Activated CD4-positive, CD25-positive, alpha-beta regulatory T cell (primary cell): ENCODE measurements at places on chromosomes 1 and 21.

DNA sequence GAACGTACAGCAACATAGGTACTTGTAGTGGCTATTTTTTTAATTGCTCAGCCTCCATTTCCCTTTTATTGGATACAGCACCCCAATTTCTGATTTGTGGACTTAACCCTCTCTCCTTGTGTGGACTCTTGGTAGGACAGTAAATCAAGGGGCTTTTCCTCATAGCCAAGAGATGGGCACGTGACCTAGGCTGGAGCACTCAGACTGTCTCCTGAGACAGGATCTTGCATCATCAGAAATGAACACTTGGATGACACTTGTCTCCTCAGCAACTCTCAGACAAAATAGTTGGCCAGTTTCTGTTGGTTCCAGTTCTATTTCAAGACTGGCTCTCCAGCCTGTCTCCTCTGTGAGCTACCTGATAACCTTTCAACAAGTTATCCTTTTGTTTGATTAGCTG is 112.9 kb upstream of the ZNF678 start:
- DNase-seq = no peak

DNA sequence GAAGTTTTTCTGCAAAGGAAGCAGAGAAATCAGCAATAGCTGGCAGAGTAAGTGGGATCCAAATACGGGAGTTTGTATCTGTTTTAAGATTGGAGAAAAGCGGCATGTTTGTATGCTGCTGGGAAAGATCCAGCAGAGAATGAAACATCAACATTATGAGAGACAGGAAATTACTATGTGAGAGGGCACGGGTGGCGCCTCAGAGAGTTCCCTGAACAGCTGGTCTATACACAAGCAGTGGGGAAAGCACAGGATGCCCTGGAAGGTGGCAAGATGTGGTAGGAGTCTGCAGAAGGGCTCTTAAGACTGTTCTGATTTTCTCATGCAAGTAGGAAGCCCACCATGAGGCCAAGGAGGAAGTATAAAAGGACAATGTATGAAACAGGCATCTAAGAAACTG is 130.4 kb downstream of the RERE start:
- no peak for DNase-seq

- DNase-seq = no peak
Measured at GRCh38 chr1:915295-916172, 8.2 kb upstream of the SAMD11 start.

DNA sequence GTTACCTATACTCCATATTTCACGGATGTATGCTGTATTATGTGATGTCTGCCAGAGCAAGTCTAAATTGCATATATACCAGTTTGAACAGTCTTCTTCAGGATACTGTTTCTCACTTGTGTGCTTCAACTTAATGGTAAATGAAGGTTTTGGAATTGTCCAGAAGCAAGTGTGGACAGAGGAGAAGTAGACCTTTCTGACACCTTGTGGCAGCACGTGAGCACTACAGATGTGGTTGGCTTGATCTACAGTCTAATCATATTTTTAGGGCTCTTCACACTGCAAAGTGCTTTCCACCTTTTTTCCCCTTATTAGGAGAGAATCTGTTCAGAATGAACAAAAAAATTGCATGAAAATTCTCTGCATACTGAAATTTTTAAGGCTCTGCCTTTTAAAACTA is 10.9 kb downstream of the MORC3 start:
- no peak for DNase-seq

DNA sequence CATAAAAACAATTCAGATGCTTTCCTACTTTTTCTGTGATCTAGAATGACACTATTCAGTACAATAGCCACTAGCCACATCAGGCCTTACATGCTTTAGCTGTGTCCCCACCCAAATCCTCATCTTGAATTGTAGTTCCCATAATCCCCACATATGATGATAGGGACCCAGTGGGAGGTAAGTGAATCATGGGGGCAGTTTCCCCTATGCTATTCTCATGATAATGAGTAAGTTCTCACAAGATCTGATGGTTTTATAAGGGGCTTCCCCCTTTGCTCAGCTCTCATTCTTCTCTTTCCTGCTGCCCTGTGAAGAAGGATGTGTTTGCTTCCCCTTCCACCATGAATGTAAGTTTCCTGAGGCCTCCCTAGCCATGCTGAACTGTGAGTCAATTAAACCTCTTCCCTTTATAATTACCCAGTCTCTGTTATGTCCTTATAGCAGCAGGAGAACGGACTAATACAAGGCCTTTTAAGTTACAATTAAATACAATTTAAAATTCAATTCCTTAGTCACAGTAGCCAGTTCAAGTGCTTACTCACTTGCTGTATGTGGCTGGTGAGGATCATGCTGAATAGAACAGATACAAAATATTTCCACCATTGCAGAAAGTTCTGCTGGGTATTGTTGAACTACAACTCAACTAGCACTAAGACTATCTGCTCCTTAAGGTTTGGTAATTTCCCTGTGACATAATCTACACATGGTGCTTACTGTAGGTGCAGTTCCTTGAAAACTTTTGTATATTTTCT is 106.7 kb downstream of the SCMH1 start:
- DNase-seq = no peak
